Activated naive CD8-positive, alpha-beta T cell treated with anti-CD3 and anti-CD28 coated beads, Interleukin-2, amount 50 U/mL, for 16 hours (primary cell): ENCODE measurements at places on chromosomes 5 and 9.

- no peak for DNase-seq
Measured at GRCh38 chr5:99119326-99119725, 190.5 kb upstream of the CHD1 start.

DNA sequence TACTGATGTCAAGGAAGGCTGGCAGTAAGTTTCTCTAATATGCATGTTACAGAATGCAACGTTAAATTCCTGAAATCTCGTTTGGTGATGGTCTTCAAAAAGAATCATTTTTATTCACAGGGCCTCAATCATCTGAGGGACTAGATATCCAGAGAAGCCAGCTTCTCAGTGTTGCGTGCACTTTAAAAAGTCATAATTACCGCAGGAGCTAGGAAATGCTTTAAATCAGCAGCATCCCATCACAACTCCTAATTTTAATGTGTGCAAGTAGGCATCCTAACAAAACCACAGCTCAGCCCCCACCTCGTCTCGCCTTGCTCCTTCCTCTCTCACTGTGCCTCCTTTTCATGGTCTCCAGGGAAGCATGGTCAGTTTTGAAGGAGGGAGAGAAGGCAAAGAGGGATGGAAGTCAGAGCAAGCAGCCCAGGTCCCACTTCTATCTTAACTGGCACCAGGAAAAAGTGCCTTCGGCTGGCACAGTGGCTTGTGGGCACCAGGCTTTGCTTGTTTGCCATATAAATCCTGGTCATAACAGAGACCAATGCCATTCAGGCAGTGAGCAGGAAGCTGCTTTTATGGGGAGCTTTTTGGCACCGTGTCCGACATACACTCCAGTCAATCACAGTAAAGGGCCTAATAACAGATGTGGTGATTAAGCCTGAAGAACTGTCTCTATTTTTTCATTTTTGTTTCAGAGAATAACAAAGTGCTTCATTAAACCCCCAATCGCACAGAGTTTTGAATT, 21.4 kb downstream of the MEGF10 start:
- DNase-seq: no peak

GRCh38 chr5:16888694-16889124, 47.4 kb downstream of the MYO10 start:
- DNase-seq: no peak

DNA sequence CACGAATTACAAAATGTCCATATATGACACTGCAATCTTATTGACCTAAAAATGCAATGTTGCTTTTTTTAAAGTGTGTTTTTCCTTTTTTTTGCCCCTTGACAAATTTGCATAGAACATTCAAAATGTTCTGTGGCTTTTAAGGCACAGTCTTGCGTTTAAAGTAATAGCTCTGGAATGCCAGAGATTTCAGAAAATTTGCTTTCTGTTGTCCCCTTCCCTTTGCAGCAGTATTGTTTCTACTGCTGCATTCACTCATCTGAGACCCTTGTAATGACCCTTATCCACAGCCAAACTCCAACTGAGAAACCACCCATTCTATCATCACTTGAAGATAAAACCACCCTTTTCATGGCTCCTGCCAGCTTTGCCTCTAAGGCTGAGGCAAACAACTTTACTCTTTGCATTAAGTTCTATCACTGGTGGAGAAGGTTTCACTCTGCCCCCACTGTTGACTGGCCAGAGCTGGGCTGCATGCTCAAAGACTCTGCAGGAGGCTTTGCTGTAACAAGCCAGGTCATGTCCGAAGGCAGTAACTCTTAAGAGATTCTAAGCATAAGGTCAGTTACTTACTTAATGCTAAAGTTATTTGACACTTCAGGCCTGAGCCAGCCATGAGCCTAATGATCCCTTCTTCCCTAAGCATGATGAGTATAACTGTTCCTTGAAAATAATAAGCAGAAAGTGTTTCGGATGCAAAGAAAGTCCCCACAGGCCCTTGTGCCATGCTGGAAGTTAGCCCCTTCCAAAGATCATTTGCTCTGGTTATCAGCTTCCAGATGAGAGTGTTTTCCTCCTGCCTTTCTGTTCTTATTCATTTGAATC, 101.9 kb downstream of the CD180 start:
- no peak for DNase-seq

- DNase-seq: no peak
Measured at GRCh38 chr5:161058781-161059180, 206.8 kb upstream of the ATP10B start.

DNA sequence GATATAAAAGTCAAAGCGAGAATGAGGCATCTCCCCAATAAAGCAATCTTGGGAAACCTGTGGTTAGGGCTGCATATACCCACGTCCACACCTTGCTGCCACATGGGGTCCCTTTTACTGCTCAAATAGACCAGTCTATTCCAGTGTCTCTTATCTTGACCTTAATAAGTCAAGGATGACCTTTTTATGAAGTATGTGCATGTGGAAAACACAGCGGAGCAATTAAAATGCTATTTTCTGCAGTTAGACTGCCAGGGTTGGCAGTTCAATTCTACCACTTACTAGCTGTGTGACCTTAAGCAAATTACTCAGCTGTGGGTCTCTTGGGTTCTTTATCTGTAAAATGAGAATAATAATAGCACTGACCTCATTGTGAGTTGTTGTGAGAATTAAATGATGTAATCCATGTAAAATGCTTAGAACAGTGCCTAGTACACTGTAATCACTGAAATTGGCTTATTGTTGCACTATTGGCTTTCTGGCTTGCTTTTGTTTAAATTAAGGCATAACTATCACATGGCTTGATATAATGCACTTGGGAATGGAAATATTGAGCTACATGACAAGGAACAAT, 67.8 kb upstream of the HSPB3 start:
- no peak for DNase-seq

- no peak for DNase-seq
Measured at GRCh38 chr5:74643111-74643562, 2.6 kb upstream of the ENC1 start.

DNA sequence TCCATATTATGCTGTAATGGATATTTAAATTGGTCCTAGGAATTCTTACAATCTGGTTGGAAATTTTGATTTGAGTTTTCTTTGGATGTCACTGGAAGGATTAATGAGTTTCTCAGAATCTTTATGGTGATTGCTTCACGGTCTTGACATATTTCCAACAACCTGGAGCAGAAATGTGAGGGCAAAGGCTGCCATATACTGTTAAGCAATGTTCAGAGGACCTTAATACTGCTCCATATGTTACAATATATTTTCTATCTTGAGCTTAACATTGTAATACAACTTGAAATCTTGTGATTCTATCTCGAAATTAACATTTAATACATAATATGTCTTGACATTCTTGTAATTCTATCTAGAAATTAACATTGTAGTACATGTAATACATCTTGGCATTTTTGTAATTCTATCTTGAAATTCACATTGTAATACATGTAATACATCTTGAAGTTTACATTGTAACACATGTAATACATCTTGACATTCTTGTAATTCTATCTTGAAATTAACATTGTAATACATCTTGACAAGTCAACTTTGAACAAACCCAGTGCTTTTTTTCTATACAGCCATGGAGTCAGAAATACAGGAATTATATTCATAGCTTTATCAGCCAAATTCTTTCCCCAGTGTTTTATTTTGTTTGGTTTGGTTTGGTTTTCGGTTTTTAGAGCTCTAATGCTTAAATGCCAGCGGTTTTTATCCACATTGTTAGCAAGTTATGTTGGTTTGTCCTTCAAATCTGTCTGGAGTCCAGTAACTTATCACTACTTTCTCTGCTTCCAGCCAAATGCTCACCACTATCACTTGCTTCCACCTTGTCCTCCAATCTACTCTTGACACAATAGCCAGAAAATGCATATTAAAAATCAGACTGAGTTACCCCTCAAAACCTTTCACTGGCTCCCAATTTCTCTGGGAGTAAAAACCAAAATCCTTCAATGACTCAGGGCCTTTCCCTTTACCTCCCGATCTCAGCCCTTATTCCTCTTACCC, 3.0 kb upstream of the TUT7 start:
- DNase-seq: no peak

GRCh38 chr5:104942735-104943134, 1380.1 kb upstream of the NUDT12 start:
- no peak for DNase-seq

DNA sequence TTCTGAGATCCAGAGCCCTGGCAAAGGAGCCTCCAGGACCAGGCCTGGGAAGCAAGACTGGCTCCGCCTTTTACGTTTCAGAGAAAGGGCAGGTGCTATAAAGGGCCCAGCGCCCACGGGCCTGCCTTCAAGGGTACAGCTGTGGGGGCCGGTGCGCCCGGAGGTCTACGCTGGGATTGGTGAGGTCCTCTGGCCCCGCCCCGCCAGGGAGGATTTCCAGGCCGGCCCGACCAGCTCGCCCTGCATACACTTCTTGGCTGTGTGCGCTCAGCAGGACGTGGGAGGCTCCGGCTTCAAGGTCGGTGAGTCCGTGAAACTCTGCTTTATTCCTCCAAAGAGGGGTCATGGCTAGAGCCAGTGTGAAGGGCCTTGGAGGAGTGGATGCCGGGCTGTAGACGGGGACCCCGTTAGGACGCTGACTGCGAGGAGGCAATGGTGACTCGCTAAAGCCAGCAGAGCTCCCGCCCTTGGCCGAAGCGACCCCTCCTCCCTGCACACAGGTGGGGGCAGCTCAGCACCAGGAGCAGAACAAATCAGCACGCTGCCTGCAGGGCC, at the start of gene CKMT2:
Gene CKMT2 (plus strand): TSS at position 243 of the 555 bp plus-strand sequence. CDS start 17,811 bp downstream, outside the sequence.
- DNase-seq: no peak

DNA sequence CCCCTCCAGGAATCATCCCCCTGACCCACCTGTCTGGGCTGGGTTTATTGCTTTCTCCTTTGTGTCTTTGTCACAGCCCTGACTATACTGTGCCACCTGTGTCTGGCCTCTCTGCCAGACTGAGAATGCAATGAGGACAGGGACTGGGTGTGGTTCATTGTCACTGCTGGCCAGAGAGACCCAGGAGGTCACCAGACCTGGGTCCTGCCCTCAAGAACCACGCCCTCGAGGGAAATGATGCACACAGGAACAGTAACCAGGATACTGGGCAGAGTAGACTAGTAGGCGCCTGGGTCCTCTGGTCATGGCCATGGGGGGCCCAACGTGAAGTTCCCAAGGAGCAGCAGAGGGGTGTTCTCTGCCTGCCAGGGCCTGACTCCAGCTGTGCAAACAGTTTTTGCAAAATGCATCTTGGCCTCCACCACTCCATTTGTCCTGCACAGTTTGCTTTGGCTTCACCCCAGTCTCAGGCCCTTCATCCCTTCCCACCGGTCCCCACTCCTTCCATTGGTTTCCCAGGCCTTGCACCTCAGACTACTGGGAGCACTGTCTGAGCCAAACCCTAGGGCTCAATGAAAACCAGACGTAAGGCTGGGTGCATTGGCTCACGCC, 17.8 kb downstream of the RGS3 start:
- no peak for DNase-seq

GRCh38 chr9:134619448-134619982, 22.1 kb upstream of the COL5A1 start:
- no peak for DNase-seq

- no peak for DNase-seq
Measured at GRCh38 chr5:38776149-38776896, 69.5 kb upstream of the OSMR start.

DNA sequence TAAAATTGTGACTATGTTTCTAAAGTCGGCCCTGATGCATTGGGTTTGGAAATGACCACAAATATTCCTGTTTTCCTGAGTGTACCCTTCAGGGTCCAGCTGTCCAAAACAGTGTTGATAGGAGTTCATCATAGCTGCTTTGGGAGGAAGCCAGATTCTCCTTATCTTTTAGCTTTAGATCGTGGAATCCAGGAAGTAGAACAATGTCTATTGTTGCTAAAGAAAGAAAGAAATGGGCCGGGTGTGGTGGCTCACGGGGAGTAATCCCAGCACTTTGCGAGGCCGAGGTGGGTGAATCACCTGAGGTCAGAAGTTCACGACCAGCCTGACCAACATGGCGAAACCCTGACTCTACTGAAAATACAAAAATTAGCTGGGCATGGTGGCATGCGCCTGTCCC, 9.5 kb downstream of the CAVIN4 start:
- no peak for DNase-seq

DNA sequence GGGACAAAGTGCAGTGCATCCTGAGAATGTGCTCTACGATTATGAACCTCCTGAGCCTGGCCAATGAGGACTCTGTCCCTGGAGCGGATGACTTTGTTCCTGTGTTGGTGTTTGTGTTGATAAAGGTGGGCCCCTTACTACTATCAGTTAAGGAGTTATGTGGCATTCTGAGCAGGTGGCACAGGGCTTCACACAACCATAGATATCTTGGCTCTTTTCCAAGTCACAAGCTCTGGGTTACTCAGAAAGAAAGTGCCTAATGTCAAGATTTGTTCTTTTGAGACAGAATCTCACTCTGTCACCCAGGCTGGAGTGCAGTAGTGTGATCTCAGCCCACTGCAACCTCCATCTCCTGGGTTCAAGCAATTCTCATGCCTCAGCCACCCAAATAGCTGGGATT, 99.0 kb downstream of the GAPVD1 start:
- DNase-seq: no peak

DNA sequence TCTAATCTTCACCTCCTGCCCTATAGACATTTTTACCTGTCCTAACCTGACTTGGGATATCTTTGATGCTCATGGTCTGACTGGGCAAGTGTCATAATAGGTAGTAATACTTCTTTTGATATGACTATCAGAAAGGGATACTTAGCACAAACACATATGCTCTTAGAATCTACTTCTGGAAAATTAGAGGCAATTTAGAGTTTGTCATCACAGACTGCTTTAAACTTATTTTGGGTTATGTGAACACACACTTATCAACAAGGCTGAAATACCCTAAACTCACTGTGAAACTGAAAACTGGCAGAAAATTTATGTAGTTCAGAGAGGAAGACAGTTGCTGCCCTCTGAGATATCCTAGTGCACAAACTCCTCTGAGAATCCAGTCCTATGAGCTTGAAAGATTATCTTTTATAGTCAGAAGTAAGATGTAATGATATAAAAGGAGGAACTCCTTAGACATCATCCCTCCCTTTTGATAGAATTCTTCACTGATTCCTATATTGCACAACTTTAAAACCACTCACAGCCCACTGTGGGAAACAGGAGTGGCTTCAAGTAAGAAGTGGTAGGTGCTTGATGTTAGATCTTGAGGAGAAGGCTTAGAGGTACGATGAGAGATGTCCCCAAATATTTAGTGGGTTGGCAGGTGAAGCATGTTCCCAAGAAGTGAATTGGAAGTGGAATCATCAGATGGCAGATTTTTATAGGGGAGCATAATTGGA, 273.3 kb downstream of the MAN2A1 start:
- no peak for DNase-seq

DNA sequence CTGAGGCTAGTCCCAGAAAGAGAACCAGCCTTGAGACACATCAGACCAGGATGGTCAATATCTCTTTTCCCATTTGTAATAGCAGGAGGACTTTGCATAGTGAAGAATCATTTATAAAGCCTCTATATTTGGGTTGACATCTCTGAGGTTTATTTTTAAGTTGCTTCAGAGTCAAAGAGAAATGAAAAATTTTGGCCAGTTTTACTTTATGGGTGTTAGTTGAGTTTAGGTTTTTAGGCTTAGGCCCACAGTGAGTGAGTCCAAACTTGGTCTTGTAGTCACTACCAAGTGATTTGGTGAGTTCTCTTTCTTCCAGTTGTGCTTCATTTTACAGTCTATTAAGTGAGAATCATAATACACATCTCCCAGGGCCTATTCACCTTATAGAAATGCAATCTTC, 5.3 kb upstream of the MEF2C start:
- DNase-seq: no peak

GRCh38 chr5:61416420-61416819, 84.4 kb downstream of the ZSWIM6 start:
- no peak for DNase-seq
